ENCODE measurements at places on chromosomes 6 and 20.
A peak's percentile ranks its signal among the peaks of the same experiment; 100 is the strongest.

- DNase-seq = no peak
These were observed 7.3 kb downstream of the STK38 start for GRCh38 chr6:36539814-36540568.

DNA sequence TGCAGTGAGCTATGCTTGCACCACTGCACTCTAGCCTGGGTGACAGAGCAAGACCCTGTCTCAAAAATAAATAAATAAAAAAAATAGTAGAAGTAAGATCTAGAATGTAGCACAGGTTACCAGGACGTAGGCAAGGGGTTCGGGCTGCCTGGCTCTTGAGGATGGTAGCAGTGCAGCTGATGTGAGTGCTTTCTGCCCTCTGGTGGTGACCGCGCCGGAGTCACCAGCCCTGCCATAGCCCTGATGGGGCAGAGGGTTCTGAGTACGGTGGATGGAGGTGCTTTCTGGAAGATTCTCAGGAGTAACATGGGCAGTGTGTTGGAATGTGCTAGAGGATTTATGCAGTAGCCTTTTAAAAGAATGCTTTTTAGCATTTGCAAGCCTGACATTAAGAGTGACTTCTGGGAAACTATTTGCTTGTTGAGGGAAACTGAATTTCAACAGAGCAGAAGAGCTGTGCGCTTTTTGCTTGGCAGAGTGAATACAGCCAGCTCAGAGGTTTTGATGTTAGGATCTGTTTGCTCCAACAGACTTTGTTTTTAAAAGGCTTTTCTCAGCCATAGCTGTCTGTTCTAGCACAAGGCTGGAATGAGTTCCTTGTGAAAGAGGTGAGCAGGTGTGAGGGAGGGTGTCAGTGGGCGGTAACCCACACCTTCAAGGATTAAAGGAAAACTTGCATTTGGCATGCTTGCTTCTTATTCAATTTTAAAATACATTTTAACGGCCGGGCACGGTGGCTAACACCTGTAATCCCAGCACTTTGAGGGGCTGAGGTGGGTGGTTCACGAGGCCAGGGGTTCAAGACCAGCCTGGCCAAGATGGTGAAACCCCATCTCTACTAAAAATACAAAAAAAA, 65.9 kb downstream of the PTPN1 start:
- DNase-seq = peak; percentile 46

GRCh38 chr6:157235600-157236039, 87.7 kb downstream of the TMEM242 start:
- peak; percentile 46 for DNase-seq

- DNase-seq = no peak
These were observed 18.1 kb upstream of the ZSCAN9 start for GRCh38 chr6:28206928-28207509.

DNA sequence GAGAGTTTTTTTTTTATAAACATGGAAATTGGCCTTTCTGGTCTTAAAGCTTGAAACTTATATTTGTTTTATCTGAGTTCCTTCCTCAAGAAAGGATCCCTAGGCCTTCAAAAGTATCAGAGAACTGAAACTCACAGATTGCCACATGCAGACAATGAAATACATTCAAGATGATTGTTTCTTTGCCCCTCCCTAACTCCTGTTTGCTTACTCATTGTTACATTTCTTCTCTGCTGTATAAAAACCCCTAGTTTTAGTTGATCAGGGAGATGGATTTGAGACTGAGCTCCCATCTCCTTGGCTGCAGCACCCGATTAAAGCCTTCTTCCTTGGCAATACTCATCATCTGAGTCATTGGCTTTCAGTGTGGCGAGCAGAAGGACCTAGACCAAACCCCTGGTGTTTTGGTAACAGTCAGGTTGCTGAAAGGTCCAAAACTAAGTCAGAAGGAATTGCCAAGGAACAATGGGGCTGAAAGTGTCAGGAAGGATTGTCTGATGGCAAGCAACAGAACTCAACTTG, 132.3 kb upstream of the SULF2 start:
- no peak for DNase-seq

- DNase-seq = no peak
These were observed 19.0 kb upstream of the GSTA4 start for GRCh38 chr6:53014063-53014462.

- no peak for DNase-seq
These were observed 4.7 kb upstream of the GJA1 start for GRCh38 chr6:121430514-121431460.

GRCh38 chr20:35207950-35208611, 18.4 kb upstream of the MMP24 start:
- peak; percentile 94 for DNase-seq
